ENCODE measurements at places on chromosomes 16 and 17.

GRCh38 chr17:27817731-27818130 is 17.4 kb upstream of the NOS2 start:
- no peak for DNase-seq

- DNase-seq: no peak
Observed at GRCh38 chr17:17382971-17383370, 79.8 kb downstream of the NT5M start.

DNA sequence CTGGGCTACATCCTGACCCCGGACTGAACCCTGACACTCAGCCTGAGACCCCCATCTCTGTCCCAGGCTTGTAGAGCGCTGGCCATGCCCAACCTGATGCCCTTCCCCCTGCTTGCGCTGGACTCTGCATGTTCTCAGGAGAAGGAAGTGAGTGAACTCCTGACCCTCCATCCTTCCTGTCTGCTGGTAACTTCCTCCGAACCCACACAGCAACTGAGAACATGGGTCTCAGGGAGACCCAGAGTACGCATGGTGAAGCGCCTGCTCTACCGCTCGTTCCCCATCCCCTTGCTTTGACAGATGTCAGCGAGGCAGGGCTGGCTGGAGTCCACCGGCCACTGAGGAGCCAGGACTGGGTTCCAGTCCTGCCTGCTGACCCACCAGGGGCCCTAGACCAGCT is 6.1 kb downstream of the CAMKK1 start:
- DNase-seq: peak; percentile 53

GRCh38 chr17:68101987-68102314 is 66.4 kb downstream of the KPNA2 start:
- no peak for DNase-seq

GRCh38 chr16:85626191-85626981 is 13.3 kb downstream of the GSE1 start:
- no peak for DNase-seq

Measured in NB4 (cell line).